ENCODE measurements at places on chromosomes 3 and 15.
A peak's percentile ranks its signal among the peaks of the same experiment; 100 is the strongest.

DNA sequence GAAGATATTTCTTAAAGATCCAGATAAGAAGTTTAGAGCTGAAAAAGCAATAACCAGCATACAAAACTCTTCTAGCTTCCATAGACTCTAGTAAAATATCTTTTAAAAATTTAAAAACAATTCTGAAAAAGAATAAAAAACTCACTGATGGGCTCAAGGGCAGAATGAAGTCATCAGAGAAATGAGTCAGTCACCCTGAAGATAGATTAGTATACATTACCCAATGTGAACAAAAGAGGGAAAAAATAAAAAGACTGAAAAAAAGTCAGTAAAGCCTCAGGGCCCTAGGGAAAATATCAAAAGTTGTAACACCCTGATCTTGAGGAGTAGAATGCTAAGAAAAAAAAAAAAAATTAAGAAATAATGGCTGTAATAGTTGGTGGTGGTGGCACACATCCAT lies 11.4 kb downstream of the DET1 start:
- no peak for DNase-seq

DNA sequence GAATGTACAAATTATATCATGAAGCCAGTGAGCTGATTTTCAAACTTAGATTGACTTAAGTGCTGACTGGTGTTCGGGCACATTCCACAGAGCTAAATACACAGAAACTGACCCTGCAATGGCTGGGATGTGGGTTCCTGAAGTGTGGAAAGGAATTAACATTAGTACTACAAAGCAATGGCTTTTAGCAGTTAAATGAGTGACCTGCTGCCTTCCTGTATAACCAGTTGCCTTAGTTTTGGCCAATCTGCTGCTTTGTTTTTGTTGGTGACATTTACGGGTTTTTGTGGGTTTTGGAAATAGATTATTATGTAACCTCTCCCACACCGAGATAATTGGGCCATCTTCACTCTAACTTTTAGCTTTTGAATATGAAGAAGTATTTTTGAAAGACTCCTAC lies 2.4 kb upstream of the SKIC8 start:
- DNase-seq = no peak

DNA sequence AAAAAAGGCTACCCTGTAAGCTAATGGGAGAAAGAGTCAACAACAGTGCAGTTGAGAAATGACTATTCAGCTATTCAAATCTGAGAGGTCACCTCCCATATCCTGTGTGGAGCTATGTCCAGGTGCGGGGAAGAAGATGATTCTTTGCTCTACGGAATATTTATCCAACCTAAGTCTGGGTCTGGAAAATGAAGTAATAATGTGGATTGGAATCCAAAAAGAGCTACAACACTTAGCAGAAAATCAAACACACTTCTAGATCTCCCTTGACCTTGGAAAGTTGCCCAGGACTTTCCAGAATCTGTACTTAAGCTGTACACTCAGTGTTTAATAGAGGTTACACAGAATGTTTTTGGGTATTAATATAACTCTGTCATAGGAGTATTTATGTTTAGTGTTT lies 251.9 kb downstream of the NAALADL2 start:
- no peak for DNase-seq

DNA sequence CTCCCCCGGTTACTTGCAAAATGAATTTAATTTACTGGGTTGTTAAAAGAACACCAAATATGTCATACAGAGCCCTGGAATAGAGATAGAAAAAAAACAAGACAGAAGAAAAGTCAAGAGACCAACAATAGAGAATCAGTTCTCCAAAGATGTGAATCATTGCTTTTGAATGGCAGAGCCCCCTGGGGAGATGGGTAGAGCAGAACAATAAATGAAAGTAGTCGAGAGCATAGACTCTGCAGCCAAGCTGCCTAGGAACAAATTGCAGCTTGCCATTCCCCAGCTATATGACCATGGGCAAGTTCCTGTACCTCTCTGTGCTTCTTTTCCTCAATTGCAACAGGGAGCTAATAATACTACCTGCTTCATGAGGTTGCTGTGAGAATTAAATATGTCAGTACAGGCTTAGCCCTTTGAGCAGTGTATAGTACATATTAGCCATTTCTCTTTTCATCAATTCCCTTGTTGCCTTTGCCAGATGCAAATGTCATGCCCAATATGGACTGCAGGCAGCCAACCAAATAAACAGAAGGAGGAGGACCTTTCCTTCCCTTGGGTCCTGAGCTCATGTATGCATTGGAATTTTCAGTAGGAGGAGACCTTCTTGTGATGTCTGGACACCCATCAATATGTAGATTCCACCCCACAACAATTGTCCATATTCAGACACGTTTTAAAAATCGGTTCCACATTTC lies 25.0 kb upstream of the BFSP2 start:
- DNase-seq = no peak

- DNase-seq = no peak
Measured at GRCh38 chr3:167895684-167896083, 160.2 kb downstream of the SERPINI1 start.

- no peak for DNase-seq
Measured at GRCh38 chr3:87461443-87461842, 185.1 kb upstream of the POU1F1 start.

GRCh38 chr3:37625051-37625450 lies 236.6 kb upstream of the CTDSPL start:
- DNase-seq = no peak

DNA sequence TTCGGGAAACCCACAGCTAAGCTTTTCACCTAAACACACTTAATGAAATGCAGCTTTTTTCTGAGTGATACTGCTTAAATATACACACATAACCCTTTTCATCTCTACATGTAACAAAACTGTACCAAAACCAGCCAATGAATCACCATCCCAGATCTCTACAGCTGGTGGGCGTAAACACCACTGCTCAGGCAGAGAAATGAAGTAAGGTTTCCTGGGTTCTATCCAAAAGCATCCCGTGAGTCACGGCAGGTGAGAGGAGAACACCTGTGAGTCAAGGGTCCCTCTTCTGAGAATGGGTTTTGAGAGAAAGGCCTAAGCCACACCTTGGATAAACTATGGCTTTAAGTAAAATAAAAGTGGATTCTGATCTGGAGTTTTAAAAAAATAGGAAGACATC lies 2.6 kb downstream of the CLDN1 start:
- peak; percentile 27 for DNase-seq

- no peak for DNase-seq
Measured at GRCh38 chr15:95105229-95105628, 873.9 kb downstream of the MCTP2 start.

All from activated CD8-positive, alpha-beta memory T cell treated with anti-CD3 and anti-CD28 coated beads, Interleukin-2, amount 50 U/mL, for 4 hours (primary cell).